ENCODE measurements at places on chromosomes 5 and 9.

- DNase-seq = no peak
These were observed 23.0 kb downstream of the ZBED3 start for GRCh38 chr5:77064040-77064439.

- no peak for DNase-seq
These were observed 25.8 kb downstream of the UGT3A2 start for GRCh38 chr5:36040651-36041536.

DNA sequence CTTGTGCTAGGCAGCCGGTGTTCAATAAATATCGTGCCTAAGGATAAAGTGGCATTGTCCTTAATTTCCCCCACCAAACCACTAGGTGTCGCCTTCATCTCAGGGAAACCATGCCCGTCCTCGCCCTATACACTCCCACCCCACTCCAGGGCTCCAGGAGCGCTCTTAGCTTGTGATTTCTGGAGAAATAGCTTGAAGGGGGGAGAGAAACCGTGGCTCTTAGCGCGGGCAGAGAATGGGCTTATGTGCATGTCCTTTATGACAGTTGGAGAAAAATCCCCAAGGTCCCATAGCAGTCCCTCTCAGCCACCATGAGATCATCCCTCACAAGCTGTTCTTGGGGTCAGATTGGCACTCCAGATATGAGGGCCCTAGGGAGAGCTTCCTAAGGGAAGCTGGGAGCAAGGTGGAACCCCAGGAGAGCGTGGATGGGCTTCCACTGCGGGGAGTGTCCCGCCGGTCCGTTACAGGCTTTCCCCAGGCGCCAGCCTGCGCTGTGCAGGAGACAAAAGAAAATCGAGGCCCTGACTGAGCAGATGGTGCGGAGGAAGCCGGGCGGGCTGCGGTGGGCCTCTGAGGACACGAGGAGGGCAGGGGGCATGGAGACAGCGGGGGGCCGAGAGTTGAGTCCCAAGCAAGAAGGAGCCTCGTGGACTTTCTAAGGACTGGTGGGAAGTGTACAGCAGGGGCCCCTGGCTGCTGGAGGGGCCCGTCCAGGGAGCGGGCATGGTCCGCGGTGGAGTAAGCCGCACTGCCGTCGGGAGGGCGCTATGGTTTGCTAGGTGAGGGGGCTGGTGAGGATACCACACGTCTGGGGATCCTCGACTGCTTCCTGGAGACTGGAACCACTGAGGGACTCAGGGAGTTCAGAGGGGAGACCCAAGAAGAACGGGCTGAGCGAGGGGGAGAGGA is 750 bp upstream of the NPR2 start:
- DNase-seq = peak; percentile 57

DNA sequence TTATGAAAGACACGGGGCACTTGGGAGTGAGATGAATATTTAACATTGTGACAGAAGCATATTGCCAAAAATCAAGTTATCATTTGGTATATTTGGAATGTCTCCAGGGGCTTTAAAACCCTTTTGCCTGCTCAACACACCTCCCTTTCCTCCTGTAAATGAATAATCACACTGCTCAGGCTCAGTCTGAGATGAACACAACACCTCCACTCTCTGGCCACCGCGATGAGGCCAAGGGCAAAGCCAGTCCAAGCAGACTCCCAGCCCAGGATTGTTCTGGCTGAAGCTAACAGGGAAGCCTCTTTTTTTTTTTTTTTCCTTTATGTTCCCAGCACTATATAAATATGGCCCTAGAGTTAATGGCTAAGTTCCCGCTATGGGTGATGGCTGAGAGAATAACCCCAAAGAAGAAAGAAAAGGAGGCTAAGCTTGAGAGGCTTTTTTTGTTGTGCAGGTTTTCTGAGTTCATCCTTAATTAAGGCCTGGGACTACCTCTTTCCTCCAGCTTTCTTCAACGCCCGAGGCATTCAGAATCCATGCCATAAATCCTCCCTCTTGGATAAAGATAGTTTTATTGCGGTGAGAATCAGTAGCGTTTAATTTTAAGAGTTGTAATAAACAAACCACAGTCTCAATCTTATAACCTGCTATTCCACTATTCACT is 10.5 kb upstream of the ERAP1 start:
- no peak for DNase-seq

Measured in SW 1271 (cell line).